Immature natural killer cell (primary cell): ENCODE measurements at places on chromosomes 3 and 15. TPM values are rescaled to one million over a fixed set of nuclear protein-coding genes. Genes with fewer than 3 reads are reported as not detected.
A peak's percentile ranks its signal among the peaks of the same experiment; 100 is the strongest.

DNA sequence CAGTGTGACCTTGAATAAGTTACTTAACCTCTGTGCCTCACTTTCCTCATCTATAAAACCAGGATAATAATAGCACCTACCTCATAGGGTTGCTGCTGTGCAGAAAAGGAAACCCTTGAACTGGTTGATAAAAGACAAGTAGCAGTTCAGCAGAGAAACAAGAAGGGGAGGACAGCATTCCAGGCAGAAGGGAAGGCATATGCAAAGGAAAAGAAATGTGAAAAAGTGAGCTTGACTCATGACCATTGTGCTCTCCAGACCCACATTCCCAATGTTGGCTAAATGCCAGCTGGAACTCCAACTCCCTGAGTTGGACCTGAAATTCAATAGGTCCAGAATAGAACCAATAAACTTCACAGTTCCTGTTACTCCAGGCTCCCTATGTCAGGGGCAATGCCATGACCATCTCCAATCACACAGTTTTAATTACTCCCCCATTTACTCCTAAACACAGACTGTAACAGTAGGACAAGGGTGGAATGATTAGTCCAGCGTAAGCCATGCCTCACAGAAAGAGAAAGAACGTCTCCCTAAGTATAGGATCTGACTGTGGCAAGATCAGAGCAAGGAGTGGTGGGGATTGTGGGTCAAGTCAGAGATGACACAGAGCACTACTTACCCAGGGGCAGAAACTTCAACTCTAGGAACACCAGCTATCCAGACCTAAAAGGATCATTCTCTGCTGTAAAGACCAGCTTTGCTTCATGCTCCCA is 26.9 kb downstream of the PRKAR2A start:
- H3K27me3 ChIP-seq: no peaks in the 10 kb centered on the region
- no peaks in the 10 kb centered on the region for H3K36me3 ChIP-seq
- peak overlapping the region; percentile 26 for H3K27ac ChIP-seq
- no peak for DNase-seq
- H3K4me1 ChIP-seq: peaks cover 62% of the 10 kb centered on the region
- no peak overlapping the region for H3K4me3 ChIP-seq

LPP gene
- 33.5 TPM for polyA plus RNA-seq

GRCh38 chr3:12629560-12629959 is 34.4 kb downstream of the RAF1 start:
- no peak overlapping the region for H3K4me3 ChIP-seq
- no peak for DNase-seq
- no peaks in the 10 kb centered on the region for H3K27me3 ChIP-seq
- H3K4me1 ChIP-seq: peaks cover 57% of the 10 kb centered on the region
- peak overlapping the region; percentile 75 for H3K27ac ChIP-seq

DNA sequence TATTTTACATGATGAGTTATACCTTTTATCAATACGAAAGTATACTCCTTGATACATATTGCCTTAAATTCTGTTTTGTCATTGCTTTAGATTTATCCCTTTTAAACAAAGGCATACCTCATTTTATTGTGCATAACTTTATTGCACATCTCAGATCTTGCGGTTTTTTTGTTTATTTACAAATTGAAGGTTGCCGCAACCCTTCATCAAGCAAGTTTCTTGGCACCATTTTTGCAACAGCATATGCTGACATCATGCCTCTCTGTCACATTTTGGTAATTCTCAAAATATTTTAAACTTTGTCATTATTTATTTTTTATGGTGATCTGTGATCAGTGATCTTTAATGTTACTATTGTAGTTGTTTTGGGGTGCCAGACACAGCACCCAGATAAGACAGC is 20.9 kb downstream of the SNRK start:
- DNase-seq: no peak
- H3K4me1 ChIP-seq: peaks cover 89% of the 10 kb centered on the region
- H3K27ac ChIP-seq: peak overlapping the region; percentile 43
- H3K4me3 ChIP-seq: no peak overlapping the region

GRCh38 chr15:49675041-49675440 is 54.2 kb downstream of the DTWD1 start:
- H3K36me3 ChIP-seq: no peaks in the 10 kb centered on the region
- no peaks in the 10 kb centered on the region for H3K4me1 ChIP-seq

PLA2G4F gene
- not detected for polyA plus RNA-seq

POMGNT2 gene
- polyA plus RNA-seq: 8.5 TPM

CPLX3 gene
- polyA plus RNA-seq: not detected

DNA sequence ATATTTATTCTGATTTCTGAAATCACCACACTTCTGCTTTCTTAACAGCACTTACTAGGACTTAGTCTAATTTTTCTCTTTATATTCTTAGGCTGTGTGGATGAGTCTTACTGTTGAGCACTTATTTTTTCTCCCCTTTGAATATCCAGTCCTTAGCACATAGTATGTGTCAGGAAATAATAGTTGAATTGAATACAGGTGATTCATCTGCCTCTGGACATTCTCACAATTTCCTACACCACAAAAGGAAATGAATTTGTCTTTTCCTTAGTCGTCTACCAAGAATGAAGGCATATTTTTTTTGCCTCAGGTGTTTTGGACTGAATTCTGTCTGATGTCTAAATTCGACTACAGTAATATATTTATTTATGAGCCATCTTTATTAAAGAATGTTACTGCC is 204.2 kb downstream of the GHSR start:
- peaks cover 58% of the 10 kb centered on the region for H3K4me1 ChIP-seq
- no peaks in the 10 kb centered on the region for H3K27me3 ChIP-seq
